Prostate gland (tissue), 2 donors: ENCODE measurements at places on chromosomes 7 and 10. TPM values are rescaled to one million over a fixed set of nuclear protein-coding genes. Genes with fewer than 3 reads are reported as not detected.

- H3K4me1 ChIP-seq = no peaks in the 10 kb centered on the region
- H3K36me3 ChIP-seq = no peaks in the 10 kb centered on the region
- no peaks in the 10 kb centered on the region for H3K27me3 ChIP-seq
- no peak overlapping the region for H3K27ac ChIP-seq
Measured at GRCh38 chr10:58393317-58393716, 8.1 kb downstream of the TFAM start.

GRCh38 chr7:134014935-134015334 is 112.2 kb upstream of the LRGUK start:
- no peak overlapping the region for H3K27ac ChIP-seq
- no peaks in the 10 kb centered on the region for H3K36me3 ChIP-seq
- no peaks in the 10 kb centered on the region for H3K4me1 ChIP-seq
- H3K4me3 ChIP-seq = no peak overlapping the region
- DNase-seq = no peak

DNA sequence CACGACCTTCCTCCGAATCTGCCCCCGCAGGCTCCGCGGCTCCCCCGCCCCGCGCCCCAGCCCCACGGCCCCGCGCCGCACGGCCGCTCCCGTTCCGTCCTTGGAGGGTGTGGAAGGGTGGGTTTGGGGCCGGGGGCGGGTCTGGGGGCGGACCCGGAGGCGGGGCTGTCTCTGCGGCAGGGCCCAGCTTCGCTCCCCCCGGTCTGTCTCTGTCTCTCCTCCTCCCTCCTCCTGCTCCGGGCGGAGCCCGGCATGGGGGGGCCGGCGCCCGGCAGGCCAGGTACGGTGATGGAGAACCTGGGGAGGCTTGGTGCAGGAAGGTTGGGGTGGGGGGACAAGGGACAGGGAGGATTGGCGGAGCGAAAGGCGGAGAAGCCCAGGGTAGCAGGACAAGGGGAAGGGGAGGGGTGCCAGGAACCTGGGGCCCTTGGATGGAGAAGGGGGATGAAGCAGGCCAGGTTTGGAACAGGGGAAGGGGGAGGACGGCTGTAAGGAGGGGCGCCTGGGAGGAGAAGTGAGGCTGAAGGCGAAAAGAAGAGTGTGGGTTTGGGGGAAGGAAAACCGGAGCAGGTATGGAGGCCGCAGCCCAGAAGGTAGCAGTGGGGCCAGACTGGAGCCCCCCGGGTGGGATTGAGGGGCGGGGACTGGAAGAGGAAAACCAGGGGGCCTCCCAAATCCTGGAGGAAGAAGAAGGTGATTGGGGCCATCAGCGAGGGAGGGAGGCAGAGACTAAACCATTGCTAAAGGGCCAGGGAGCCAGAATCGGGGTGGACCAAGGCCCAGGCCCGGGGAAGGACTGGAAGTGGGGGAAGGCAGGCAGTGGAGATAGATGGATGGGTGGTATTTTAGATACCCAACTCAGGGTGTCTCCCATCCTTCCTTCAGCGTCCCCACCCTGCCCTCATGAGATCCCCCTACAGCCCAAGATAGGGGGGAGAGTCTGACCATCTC is at the start of gene NYAP1:
Gene NYAP1, plus strand, starts transcription at position 206 of the 951 bp plus-strand sequence. CDS start 1,385 bp downstream, outside the sequence.
- peak within 1 kb of the TSS; percentile 78 for H3K4me3 ChIP-seq
- H3K4me1 ChIP-seq = peaks cover 9% of the 10 kb centered on the region
- H3K27ac ChIP-seq = peak within 1 kb of the TSS; percentile 76
- peak; percentile 67 for DNase-seq

- DNase-seq = no peak
- no peak overlapping the region for H3K27ac ChIP-seq
- no peaks in the 10 kb centered on the region for H3K36me3 ChIP-seq
- no peaks in the 10 kb centered on the region for H3K4me1 ChIP-seq
- no peaks in the 10 kb centered on the region for H3K27me3 ChIP-seq
Measured at GRCh38 chr10:2800178-2800577, 267.2 kb upstream of the PFKP start.

DNA sequence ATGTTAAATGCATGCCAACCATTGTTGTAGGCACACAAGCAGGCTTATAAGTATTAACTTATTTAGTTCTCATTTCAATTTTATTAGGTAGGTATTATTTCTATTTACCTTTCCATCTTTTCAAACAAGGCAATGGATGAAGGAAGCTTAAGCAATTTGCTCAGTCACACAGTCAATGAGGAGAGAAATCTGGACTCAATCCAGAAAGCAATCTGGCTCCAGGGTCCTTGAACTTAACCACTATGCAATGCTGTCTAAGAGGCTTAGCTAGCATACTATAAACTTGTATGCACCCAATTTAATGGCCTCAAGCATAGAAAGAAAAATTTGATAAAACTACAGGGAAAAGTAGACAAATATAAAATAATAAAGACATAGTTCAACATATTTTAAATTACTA is 88.6 kb downstream of the VWDE start:
- no peaks in the 10 kb centered on the region for H3K27me3 ChIP-seq
- no peaks in the 10 kb centered on the region for H3K36me3 ChIP-seq
- no peak for DNase-seq
- H3K4me1 ChIP-seq = no peaks in the 10 kb centered on the region

GRCh38 chr7:55065511-55066229 is 46.9 kb downstream of the EGFR start:
- H3K4me1 ChIP-seq = no peaks in the 10 kb centered on the region
- H3K36me3 ChIP-seq = no peaks in the 10 kb centered on the region
- no peaks in the 10 kb centered on the region for H3K27me3 ChIP-seq
- DNase-seq = no peak
- H3K4me3 ChIP-seq = no peak overlapping the region

GRCh38 chr10:114491933-114492332 is 87.6 kb upstream of the AFAP1L2 start:
- H3K36me3 ChIP-seq = no peaks in the 10 kb centered on the region
- H3K27ac ChIP-seq = no peak overlapping the region
- H3K4me1 ChIP-seq = no peaks in the 10 kb centered on the region
- H3K4me3 ChIP-seq = no peak overlapping the region
- no peak for DNase-seq

DNA sequence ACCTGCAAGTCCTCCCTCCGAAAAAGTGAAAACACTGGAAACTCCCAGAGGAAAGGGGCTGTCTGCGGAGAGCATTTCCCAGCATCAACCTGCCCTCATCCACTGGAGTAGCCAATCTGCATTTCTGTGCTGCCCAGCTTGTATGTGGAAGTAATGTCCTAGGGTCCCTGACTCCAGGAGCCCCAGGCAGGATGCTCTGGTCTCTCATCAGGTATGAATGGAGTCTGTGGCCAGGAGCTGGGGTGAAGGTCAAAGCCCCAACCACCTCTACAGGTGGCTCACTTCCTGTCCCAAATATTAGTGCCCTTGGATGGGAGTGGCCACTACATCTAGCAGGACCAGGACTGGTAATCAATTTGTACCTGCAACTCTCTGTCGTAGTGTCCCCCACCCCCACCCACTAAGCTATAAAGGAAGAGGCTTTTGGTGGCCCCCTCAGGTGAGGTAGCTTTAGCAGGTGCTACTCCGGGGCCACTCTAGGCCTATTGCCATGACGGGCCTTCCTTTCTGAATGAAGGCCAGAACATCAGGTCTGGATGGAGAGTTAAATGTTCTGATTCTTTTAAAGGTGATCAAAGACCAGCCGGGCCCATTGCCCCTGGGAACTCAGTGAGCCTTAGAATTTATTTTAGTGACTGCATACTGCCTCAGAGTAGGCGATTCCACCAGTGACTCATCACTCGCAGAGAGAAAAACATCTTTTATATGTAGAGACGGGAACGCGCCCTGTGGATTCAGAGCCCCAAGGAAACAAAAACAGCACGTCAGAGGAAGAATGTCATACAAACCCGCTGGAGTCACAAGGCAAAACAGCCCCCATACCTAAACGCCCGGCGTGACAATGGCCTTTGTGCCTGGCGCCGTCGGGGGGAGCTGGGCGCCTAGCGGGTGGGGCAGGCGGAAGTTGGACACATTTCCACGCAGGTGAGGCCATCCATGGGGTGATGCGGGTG is 13.0 kb downstream of the EN2 start:
- H3K27me3 ChIP-seq = peaks cover 73% of the 10 kb centered on the region
- DNase-seq = no peak
- no peaks in the 10 kb centered on the region for H3K4me1 ChIP-seq
- H3K27ac ChIP-seq = no peak overlapping the region

DNA sequence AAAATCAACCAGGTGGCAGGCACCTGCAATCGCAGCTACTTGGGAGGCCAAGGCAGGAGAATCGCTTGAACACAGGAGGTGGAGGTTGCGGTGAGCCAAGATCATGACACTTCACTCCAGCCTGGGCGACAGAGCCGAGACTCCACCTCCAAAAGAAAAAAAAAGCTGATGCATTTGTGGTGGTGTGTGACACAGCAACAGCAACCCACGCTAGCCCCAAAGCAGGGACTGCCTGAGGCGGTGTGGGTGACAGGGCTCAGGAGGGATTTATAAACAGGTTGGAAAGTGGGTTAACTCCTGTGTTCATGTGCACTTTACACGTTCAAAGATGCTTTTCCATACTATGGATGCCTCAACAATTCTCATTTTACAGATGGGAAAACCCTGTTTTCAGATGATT is 395.9 kb upstream of the PODXL start:
- no peak overlapping the region for H3K27ac ChIP-seq
- DNase-seq = no peak
- no peaks in the 10 kb centered on the region for H3K36me3 ChIP-seq
- no peak overlapping the region for H3K4me3 ChIP-seq
- no peaks in the 10 kb centered on the region for H3K4me1 ChIP-seq

GRCh38 chr7:8131694-8132605 is 130.0 kb downstream of the ICA1 start:
- no peak overlapping the region for H3K4me3 ChIP-seq
- H3K27ac ChIP-seq = no peak overlapping the region
- no peak for DNase-seq
- H3K27me3 ChIP-seq = no peaks in the 10 kb centered on the region

DNA sequence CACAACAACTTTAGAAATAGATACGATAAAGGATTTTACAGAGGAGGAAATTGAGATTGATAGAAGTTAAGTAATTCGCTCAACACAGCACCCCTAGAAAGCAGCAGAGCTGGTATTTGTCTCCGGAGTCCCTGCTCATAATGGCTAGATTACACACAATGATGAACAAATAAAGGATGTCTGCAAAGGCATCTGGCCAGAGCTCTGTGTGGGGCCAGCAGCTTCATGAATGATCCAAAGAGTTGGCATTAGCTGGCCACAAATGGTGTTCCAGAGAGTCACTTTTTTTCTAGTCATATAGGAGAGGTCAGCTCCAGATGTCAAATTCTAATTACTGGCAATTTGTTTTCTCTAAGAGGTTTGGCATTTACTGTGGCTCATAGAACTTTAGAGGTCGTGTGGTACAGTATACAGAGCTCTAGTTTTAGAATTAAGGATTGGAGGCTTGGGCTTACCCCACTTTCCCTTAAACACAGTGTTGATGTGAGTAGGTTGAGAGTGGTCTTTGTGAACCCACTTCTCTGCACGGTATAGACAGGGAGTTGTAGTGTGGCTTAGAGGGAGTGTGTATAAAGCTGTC is 186.2 kb downstream of the BICC1 start:
- no peaks in the 10 kb centered on the region for H3K4me1 ChIP-seq
- DNase-seq = no peak
- no peaks in the 10 kb centered on the region for H3K36me3 ChIP-seq
- H3K27ac ChIP-seq = no peak overlapping the region
- H3K27me3 ChIP-seq = no peaks in the 10 kb centered on the region

- H3K27ac ChIP-seq = no peak overlapping the region
- DNase-seq = no peak
- no peaks in the 10 kb centered on the region for H3K27me3 ChIP-seq
- no peaks in the 10 kb centered on the region for H3K36me3 ChIP-seq
- no peak overlapping the region for H3K4me3 ChIP-seq
Measured at GRCh38 chr7:9082203-9082602, 648.8 kb downstream of the NXPH1 start.

DNA sequence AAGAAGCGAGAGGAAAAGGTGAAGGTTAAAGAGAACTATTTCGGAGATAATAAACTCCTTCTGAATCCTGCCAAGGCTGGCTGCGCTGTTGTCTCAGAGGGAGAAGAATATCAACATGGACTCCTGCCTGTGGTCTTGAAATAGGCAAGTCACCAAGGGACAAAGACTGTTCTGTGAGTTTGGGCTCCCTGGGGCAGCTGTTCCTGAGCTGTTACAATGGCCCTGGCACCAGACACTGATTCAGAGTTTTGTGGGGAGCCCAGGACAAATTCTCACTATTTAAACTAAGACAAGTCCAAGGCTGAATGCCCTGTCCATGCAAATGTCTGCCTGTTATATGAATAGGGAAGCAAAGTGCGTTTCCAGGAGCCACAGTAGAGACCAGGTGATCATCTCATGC is 81.4 kb downstream of the PRPF18 start:
- H3K36me3 ChIP-seq = peaks cover 9% of the 10 kb centered on the region
- no peaks in the 10 kb centered on the region for H3K27me3 ChIP-seq
- no peaks in the 10 kb centered on the region for H3K4me1 ChIP-seq
- H3K4me3 ChIP-seq = no peak overlapping the region

- H3K4me3 ChIP-seq = no peak overlapping the region
- H3K4me1 ChIP-seq = no peaks in the 10 kb centered on the region
- no peak for DNase-seq
Measured at GRCh38 chr10:64658528-64658927, 1137.3 kb downstream of the REEP3 start.

GRCh38 chr10:21993360-21994001 is 10.0 kb downstream of the DNAJC1 start:
- H3K36me3 ChIP-seq = no peaks in the 10 kb centered on the region
- H3K4me3 ChIP-seq = no peak overlapping the region
- DNase-seq = no peak
- H3K27me3 ChIP-seq = no peaks in the 10 kb centered on the region
- H3K27ac ChIP-seq = no peak overlapping the region
- no peaks in the 10 kb centered on the region for H3K4me1 ChIP-seq

GRCh38 chr7:115962340-115962739 is 68.2 kb downstream of the TFEC start:
- no peak overlapping the region for H3K27ac ChIP-seq
- no peaks in the 10 kb centered on the region for H3K4me1 ChIP-seq
- no peak for DNase-seq
- no peaks in the 10 kb centered on the region for H3K27me3 ChIP-seq
- no peak overlapping the region for H3K4me3 ChIP-seq

DNA sequence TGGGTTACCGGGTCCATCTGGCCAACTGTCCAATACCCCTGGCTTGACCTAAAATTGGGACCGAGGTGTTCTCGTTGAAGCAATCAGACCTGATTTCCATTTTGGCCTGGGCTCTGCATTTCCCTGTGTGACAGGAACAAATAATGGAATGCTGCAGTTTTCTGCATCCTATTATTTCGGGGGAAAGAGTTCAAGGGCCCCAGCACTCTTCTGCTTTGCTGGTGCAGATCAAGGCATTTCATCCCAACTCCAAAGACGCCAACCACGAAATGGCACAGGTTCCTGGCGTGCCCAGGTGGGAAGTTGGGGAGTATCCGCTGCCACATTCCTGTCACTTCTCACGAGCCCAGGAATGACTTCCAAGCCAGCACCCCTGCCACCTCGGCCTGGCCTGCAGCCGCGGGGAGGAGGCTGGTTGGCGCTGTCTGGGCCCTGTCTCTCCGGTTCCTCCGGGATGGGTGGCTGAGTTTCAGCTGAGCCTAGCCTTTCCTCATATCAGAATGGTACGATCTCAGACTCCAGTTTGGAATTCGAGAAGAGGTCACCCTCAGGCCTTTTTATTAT is 56.5 kb downstream of the FAM171A1 start:
- peak overlapping the region; percentile 23 for H3K27ac ChIP-seq
- no peak overlapping the region for H3K4me3 ChIP-seq
- peaks cover 4% of the 10 kb centered on the region for H3K4me1 ChIP-seq
- peak; percentile 55 for DNase-seq
- no peaks in the 10 kb centered on the region for H3K36me3 ChIP-seq
- no peaks in the 10 kb centered on the region for H3K27me3 ChIP-seq

Gene SUN3
- 4.5 TPM for total RNA-seq

Gene EPO
- total RNA-seq = 1.6 TPM

Gene TEX47
- total RNA-seq = 1.8 TPM

Gene FAM180A
- total RNA-seq = 0.77 TPM

Gene PPP1R17
- total RNA-seq = not detected

Gene PRSS37
- total RNA-seq = not detected

Gene SLC16A9
- 9.8 TPM for total RNA-seq
